ENCODE measurements at places on chromosomes 16 and 17. TPM values are rescaled to one million over a fixed set of nuclear protein-coding genes. Genes with fewer than 3 reads are reported as not detected.

- ATAC-seq = peak; percentile 36
Measured at GRCh38 chr16:30335598-30336474, 19.3 kb downstream of the CD2BP2 start.

GRCh38 chr17:72863526-72864211, 228.8 kb downstream of the SLC39A11 start:
- ATAC-seq = peak; percentile 97

- no peak for ATAC-seq
Measured at GRCh38 chr17:42188749-42189650, 3.7 kb upstream of the HCRT start.

DNA sequence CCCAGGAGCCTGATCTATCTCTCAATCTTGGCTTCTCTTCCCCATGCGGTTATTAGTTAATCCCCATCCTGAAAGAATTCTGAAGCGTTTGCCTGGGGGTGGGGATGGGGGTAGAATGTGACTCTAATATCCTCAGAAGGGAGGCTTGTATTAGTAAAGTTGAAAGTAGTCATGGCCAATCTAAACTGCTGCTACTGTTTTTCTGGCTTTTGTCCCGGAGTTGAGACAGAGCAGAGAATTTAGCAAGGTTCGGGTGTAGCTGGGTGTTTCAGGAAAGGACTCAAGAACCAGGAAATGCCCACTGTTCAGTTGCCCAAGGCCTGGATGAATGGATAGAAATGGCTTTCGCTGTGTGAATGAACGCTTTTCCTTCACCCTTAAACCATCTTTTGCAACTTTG, 17.6 kb upstream of the ITGAM start:
- ATAC-seq = no peak

DNA sequence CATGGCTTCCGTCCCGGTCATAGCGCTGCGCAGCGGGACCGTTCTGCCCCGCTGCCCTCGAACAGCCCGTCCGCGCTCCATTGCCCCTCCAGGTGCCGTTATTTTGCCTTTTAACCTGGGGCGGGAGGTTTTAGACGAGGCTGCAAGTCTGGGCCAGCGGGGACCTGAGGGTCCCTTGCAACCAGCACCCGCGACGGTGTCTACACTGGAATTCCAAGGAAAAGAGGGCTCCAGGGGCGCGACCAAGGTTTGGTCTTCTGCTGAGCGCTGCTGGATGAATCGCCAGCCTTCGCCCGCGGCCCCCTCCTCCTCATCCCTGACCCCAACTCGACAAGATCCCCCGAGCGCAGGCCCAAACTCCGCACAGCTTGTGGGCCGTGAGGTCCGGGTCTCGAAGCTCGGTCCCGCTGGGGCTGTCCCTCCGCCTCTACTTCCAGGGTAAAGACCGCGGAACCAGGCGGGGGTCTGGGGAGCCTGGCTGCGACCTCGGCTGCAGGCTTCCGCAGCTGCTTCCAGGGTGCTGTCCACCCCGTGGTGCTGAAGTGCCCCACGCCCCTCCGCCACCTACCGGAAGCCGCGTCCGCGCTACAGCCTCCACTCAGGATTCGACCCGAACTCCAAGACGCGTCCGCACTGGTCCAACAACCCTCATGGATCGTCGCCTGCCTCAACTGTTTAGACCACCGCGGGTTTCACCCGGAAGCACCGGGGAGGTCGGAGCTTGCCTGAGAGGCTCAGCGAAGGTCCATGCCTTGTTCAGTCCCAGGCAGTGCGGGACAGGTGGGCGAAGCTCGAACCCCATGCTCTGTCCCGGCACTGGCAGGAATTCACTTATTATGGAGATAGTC, 10.1 kb upstream of the CA4 start:
- no peak for ATAC-seq

- no peak for ATAC-seq
Measured at GRCh38 chr16:46583036-46583435, 38.1 kb downstream of the SHCBP1 start.

DNA sequence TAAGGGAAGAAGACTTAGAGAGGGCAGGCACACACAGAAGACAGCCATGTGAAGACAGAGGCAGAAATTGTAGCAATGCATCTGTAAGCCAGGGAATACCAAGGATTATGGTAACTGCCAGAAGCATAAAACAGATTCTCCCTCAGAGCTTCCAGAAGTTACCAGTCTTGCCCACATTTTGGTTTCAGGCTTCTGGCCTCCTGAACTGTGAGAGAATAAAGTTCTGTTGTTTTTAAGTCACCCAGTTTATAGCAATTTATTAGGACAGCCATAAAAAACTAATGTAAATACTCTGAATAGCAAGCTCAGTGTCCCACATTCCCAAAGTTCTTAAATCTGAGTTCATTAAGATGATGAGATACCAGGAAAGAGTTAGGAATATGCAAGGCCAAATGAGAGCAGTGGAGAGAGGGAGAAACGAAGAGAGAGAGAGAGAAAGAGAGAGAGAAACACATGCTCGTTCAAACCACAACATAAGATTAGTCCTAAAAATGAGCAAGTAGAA, 123.4 kb downstream of the HS3ST3A1 start:
- no peak for ATAC-seq

- no peak for ATAC-seq
Measured at GRCh38 chr17:69959283-69959682, 115.7 kb upstream of the KCNJ16 start.

ARRB2 gene
- 307 TPM for total RNA-seq

KRTAP4-3 gene
- not detected for total RNA-seq

MAFG gene
- total RNA-seq = 32.6 TPM

BTBD17 gene
- not detected for total RNA-seq

ARL5C gene
- not detected for total RNA-seq

NDRG4 gene
- total RNA-seq = 0.95 TPM

PRDM7 gene
- 0.13 TPM for total RNA-seq

TELO2 gene
- total RNA-seq = 49.2 TPM

MTHFSD gene
- total RNA-seq = 17.1 TPM

Data from activated T-helper 17 cell treated with anti-CD3 and anti-CD28 coated beads, Interleukin-2, amount 50 U/mL, for 72 hours (primary cell).